ENCODE measurements at places on chromosomes 2 and 18.

DNA sequence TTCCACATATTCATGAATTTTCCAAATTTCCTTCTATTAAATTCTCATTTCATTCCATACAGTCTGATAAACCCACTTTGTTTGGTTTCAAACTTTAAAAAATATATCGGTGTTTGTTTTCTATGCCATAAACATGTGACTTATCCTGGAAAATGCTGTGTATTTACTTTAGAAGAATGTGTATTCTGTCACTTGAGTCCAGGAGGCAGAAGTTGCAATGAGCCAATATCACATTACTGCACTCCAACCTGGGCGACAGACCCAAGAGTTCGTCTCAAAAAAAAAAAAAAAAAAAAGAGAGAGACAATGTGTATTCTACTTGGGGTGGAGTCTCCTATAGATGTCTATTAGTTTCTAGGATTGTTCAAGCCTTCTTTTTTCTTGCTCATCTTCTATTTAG, 31.8 kb downstream of the MBD5 start:
- DNase-seq = no peak

- DNase-seq = no peak
Measured at GRCh38 chr2:174711206-174711605, 53.1 kb downstream of the CHRNA1 start.

- DNase-seq = no peak
Measured at GRCh38 chr2:159206736-159207380, 79.6 kb downstream of the WDSUB1 start.

- DNase-seq = no peak
Measured at GRCh38 chr18:70432804-70433400, 144.1 kb downstream of the SOCS6 start.

DNA sequence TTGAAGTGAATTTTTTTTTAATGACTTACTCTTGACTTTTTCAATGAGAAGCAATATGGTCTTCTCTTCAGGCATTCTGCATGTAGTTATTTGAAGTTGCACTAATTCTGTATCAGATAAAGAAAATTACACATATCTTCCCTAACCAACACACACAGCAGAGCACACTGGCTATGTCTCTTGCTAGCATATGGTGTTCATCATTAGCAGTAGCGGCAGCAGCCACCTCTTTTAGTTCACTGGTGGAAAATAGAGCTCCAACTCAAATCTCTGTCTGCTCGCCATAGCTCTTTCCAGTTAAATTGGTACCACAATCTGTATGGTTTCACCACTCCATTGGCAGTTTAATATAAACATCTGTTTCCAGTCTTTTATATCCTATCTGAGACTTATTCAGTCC, 278.1 kb upstream of the ZEB2 start:
- DNase-seq = no peak
